ENCODE measurements at places on chromosomes 1 and 21. TPM values are rescaled to one million over a fixed set of nuclear protein-coding genes. Genes with fewer than 3 reads are reported as not detected.

AKR7A3 gene
- total RNA-seq, result 0.50 TPM

S100A16 gene
- 256 TPM for total RNA-seq

EFHD2 gene
- 17.3 TPM for total RNA-seq

TMEM69 gene
- total RNA-seq, result 13.1 TPM

TAS1R3 gene
- 0.26 TPM for total RNA-seq

MED8 gene
- 68.4 TPM for total RNA-seq

TAF5L gene
- 13.5 TPM for total RNA-seq

OPTC gene
- total RNA-seq, result not detected

TSPEAR gene
- total RNA-seq, result not detected

MATN1 gene
- total RNA-seq, result 0.26 TPM

C1orf141 gene
- total RNA-seq, result not detected

NFASC gene
- total RNA-seq, result 15.7 TPM

SPOCD1 gene
- 43.3 TPM for total RNA-seq

PRKAB2 gene
- total RNA-seq, result 7.7 TPM

FRRS1 gene
- total RNA-seq, result 37.1 TPM

BNIPL gene
- total RNA-seq, result 0.40 TPM

Data from aortic smooth muscle cell (primary cell).